ENCODE measurements at places on chromosomes 6 and 20. TPM values are rescaled to one million over a fixed set of nuclear protein-coding genes. Genes with fewer than 3 reads are reported as not detected.
A peak's percentile ranks its signal among the peaks of the same experiment; 100 is the strongest.

GRCh38 chr6:154347981-154348380 is 8.6 kb downstream of the IPCEF1 start:
- no peak overlapping the region for H3K27ac ChIP-seq
- no peak overlapping the region for H3K4me3 ChIP-seq
- H3K27me3 ChIP-seq, result no peaks in the 10 kb centered on the region
- H3K4me1 ChIP-seq, result no peaks in the 10 kb centered on the region

TMEM170B gene
- total RNA-seq, result 4.5 TPM

- no peak overlapping the region for H3K4me3 ChIP-seq
- H3K36me3 ChIP-seq, result no peaks in the 10 kb centered on the region
- no peak overlapping the region for H3K27ac ChIP-seq
- H3K4me1 ChIP-seq, result peaks cover 17% of the 10 kb centered on the region
These were observed 105.8 kb downstream of the BACH2 start for GRCh38 chr6:90190752-90191395.

DNA sequence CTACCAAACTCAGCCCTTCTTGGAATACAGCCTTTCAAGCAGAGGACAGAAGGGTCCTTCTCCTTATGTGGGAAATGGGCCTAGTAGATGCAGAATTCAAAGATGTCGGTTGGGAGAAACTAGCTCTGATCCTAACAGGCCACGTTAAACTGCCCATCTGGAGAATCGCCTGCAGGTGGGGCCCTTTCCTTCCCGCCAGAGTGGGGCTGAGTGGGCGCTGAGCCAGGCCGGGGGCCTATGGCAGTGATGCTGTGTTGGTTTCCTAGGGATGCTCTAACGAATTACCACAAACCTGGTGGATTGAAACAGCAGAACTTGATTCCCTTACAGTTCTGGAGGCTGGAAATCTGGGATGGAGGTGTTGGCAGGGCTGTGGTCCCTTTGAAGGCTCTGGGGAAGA is 9.1 kb downstream of the MAPK13 start:
- H3K4me3 ChIP-seq, result no peak overlapping the region
- no peaks in the 10 kb centered on the region for H3K27me3 ChIP-seq
- no peaks in the 10 kb centered on the region for H3K36me3 ChIP-seq
- H3K4me1 ChIP-seq, result no peaks in the 10 kb centered on the region

BACH2 gene
- total RNA-seq, result 1.5 TPM

KCNB1 gene
- under 0.01 TPM for total RNA-seq

DNA sequence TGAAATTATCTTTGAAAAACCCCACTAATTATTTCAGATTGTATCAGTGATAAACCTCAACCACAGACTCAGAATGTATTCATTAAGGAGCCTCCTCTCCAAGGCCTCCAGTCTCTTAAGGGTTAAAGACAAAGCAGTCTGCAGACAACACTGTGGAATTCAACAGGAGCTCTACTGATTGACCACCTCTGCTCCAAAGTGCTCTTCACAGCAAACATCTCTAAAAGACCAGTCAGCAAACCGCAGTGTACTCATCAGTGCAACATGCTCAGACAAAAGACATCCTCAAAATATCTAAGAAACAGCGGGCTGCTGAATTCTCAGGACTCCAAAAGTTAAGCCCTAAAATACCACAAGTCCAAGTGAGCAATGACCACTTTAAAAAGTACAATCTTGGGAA is 42.0 kb downstream of the UQCC1 start:
- peaks cover 2% of the 10 kb centered on the region for H3K4me1 ChIP-seq
- DNase-seq, result peak; percentile 30
- H3K27me3 ChIP-seq, result no peaks in the 10 kb centered on the region
- H3K27ac ChIP-seq, result no peak overlapping the region
- no peak overlapping the region for H3K4me3 ChIP-seq
